Activated CD4-positive, alpha-beta T cell treated with anti-CD3 and anti-CD28 coated beads, Interleukin-2, amount 10 ng/mL, durations not matched to agents 7 days and 5 days (primary cell): ENCODE measurements at places on chromosomes 11 and 22.

DNA sequence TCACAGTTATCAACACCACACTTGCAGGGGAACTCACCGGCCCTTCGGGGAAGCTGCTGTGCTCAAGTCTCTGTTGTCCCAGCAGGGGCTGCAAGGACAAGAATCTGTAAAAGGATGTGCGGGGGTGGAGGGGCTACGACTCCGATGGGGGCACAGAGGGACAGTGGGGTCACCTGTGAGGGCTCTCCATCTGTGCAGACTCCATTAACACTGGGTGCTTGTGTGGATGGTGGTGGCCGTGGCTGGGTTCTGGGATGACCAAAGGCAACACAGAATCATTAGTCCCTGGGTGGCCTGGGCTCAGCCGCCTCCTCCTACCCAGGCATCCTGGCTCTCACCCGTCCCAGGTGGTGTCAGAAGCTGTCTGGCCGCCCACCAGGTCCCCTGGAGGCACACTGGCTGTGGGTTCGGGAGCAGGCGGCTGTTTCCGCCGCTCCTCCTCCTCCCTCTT lies 10.2 kb upstream of the RBM4B start:
- DNase-seq: no peak

- no peak for DNase-seq
Measured at GRCh38 chr11:15095736-15096228, 18.9 kb upstream of the INSC start.

- no peak for DNase-seq
Measured at GRCh38 chr11:74927496-74927895, 21.4 kb downstream of the XRRA1 start.

DNA sequence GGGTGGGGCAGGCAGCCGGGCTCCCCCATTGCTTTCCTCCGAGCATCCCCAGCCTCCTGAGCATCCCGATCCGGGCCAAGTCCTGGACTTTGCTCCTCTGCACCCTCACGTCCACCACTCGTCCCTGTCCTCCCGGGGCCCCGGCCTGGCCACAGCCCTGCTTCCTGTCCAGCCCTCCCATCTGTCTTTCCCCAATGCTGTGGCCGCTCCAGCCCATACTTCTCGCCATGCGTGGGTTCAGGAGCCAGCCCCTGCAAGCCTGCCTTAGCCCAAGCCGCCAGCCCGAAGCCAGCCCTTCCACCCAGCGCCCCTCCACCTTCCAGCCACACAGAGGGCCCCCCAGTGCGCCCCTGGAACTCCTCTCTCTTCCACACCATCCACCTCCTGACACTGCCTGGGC lies 23.8 kb downstream of the MRPL23 start:
- no peak for DNase-seq

DNA sequence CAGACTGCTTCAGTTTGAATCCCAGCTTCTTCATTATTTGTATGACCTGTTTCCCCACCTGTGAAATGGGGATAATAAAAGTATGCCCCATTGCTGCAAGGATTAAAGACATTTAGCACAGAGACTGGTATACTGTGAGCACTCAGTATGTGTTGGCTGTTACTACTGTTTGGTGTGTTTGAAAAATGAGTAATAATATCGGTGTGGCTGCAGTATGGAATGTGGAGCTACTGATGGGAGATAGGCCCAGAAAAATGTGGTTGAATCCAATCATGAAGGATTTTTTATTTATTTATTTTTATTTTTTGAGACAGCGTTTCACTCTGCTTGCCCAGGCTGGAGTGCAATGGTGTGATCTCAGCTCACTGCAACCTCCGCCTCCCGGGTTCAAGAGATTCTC lies 9.1 kb upstream of the C1QTNF4 start:
- no peak for DNase-seq

DNA sequence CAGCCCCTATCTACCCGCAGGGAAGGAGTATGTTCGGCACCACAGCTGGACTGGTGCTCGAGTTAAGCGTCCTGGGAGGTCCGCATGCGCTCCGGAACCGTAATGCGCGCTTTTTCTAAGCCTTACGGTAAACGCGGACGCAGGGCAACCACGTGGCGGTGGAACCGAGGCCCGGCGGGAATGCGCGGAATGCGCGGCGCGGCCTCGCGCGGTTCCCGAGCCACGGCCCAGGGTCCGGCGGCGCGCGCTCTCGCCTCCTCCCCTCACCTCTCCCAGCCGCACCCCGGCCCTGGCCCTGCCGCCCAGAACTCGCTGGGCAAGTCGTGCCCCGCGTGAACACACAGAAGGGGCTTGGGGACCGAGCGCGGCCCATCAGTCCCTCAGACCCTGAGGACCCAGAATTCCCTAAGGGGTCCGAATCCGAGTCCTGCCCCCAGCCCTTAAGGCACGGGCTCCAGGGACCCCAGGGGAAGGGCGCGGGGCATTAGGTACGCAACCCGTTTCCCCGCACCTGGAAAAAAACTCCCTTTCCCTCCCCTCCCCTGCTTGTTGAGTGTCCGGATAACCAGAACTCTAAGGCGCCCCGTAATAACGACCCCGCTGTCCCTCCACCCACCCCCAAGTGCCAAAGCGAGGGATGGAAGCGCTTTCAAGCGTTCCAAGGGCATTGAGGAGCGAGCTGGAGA lies 4.3 kb upstream of the CCND1 start:
- no peak for DNase-seq

- peak; percentile 55 for DNase-seq
Measured at GRCh38 chr11:102047305-102047924, at the start of gene CFAP300. TSS of gene CFAP300 (plus strand) at chr11:102047437. CDS start at chr11:102047471, 34 bp downstream.

- DNase-seq: no peak
Measured at GRCh38 chr22:17232406-17232805, 13.2 kb upstream of the ADA2 start.

DNA sequence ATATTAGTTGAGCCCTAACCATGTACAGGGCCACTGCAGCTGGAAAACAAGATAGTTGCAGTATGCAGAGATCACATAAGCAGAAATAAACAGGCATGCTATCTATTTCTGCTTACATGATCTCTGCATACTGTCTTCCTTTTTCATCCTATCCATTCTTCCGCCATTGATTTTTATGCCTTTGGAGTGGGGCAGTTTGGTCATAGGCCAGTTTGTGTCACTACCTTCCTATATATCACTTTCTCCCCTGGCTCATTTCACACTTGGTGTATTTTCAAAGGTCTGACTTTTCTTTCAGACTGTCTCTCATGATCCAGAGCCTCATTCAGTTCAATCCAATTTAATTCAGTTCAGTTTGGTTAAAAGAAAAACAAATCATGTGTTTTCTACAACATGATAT lies 829.6 kb downstream of the KCNA4 start:
- DNase-seq: no peak

DNA sequence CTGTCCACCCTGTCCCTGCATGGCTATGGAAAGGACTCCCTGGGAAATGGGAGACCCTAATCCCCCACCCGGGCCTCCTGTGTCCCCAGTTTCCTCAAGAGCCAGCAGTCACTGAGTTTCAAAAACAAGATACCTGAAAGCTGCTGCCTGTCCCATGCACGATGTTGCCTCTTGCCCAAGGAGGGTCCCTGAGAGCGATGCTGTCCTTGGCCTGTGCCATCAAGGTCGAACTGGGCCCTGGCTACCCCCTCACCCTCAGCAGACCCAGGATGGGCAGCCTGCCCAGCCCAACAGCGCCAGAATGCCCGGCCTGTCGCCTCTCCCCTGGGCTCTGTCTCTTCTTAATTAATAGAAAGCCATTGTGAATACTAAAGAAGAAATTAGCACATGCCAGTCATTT lies 104.5 kb upstream of the LMO1 start:
- no peak for DNase-seq

- no peak for DNase-seq
Measured at GRCh38 chr22:17483688-17484372, 79.5 kb upstream of the SLC25A18 start.

- no peak for DNase-seq
Measured at GRCh38 chr11:112842151-112842550, 119.1 kb upstream of the NCAM1 start.

DNA sequence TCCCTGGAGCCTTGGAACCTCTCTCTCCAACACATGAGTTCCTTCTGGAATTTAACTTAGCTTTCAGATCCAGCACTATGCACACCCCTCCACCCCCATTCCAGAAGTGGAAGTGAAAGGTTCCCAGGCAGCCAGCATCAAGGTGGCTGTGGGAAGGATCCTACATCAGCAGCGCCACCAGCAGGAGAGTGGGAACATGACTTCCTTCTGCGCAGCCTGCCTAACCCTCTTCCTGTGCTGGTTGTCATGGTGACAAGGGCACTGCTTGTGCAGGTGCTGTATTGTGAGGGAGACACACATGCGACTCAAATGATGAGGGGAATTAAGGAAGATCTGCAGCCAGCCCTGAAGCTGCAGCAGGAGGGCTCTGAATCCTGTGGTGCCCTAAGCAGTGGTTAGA lies 904.5 kb upstream of the API5 start:
- DNase-seq: no peak

DNA sequence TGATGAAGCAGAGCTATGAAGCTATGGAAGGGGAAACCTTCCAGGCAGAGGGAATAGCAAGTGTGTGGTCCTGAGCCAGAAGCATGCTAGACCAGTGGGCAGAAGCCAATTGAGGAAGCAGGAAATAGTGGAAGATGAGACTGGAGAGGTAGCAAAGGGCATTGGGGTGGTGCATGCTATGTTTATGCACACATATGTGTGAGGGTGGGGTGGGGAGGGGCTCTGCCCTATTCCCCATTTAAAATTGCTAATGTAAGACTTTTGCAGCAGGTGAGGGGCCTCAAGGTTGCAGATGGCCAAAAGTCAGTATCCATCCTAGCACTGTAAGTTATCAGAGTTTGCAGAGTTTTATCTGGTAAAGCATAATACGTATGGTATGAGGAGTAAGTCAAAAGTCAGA lies 626.6 kb upstream of the KIRREL3 start:
- DNase-seq: no peak
